ENCODE measurements at places on chromosomes 6 and 20. TPM values are rescaled to one million over a fixed set of nuclear protein-coding genes. Genes with fewer than 3 reads are reported as not detected.

The B3GAT2 gene
- not detected for total RNA-seq

GRCh38 chr6:148342350-148343046 is at the start of gene SASH1:
TSS of gene SASH1 (plus strand) at chr6:148342838. CDS start at chr6:148343068, 230 bp downstream.
- DNase-seq = peak; percentile 12

DNA sequence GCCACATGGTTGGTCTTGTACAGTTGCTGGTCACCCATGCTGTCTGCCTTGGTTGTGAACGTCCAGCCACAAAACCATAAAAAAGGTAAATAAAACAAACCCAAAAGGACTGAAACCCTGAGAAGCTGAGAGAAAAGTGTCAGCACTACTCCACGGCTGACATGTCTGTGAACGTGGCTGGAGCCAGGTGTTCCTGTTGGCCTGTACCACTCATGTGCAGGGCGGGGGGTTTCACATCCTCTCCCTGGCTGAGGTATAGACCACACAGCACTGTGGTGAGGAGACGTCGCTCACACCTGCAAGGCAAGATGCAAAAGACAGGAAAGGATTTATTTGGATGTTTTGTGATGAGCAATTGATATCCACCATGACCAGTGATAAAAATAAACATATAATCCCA is 51.9 kb upstream of the MRPS10 start:
- peak; percentile 40 for DNase-seq

- no peak for DNase-seq
Measured at GRCh38 chr6:28264834-28265401, 2.0 kb upstream of the ZSCAN26 start.

DNA sequence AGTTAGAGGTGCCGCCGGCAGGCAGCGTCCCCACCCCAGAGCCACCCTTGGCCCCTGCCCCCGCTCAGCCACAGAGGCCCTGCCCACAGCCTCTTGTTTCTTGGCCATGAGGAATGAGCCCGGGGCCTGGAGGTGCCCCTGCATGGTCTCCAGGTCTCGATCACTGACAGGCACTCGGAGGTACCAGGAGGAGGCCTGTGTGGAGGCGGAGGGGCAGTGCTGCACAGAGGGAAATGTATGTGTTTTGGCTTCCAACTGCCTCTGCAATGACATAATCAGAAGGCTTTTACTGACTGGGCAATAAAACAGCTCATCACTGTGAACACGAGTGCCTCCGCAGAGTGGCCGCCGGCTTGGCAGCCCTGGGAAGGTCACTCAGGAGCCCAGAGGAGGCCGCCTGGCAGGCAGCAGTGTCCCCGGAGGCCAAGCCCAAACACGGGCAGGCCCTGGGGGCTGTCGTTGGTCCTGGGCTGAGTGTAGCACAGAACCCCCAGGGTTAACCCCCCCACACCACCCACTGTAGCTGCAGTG is 61.1 kb upstream of the GATA5 start:
- no peak for DNase-seq

DNA sequence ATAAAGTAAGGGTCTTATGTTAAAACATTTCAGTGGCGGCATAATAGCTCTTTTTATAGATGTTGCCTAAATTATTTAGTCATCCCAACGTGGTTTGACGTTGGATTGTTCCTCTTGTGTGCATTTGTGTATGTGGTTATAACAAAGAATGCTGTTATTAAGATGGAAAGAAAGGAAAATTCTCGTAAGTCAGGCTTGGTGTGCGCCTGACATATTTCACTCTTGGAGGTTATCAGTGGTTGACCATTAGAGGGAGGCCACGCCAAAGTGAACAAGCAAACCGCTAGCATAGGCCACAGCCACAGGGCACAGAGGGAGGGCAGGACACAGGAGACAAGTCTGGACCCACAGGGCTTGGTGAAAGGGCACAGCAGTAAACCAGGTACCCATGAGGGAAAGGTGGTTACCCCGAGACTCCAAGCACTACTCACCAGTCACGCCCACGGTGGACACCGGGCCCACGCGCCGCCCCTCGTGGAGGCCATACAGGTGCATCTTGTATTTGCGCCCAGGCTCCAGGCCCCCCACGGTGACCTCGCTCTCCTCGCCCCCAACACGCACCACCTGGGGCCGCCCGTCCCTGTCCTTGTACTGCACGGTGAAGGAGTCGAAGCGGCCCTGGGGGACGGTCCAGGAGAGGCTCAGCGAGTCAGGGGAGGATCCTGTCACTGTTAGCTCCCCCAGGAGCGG is 22.9 kb downstream of the CYP21A2 start:
- no peak for DNase-seq

GRCh38 chr6:167827583-167828324 is 1.0 kb downstream of the AFDN start:
- DNase-seq = peak; percentile 32

The PKIB gene
- total RNA-seq = 0.52 TPM

- DNase-seq = no peak
Measured at GRCh38 chr20:63138855-63139341, 77.0 kb downstream of the YTHDF1 start.

The NR2E1 gene
- total RNA-seq = not detected

- DNase-seq = no peak
Measured at GRCh38 chr20:53829724-53830521, 236.3 kb upstream of the ZNF217 start.

The HLA-DRB1 gene
- 5.1 TPM for total RNA-seq

- no peak for DNase-seq
Measured at GRCh38 chr20:10653599-10654249, 20.1 kb downstream of the JAG1 start.

The COL9A3 gene
- total RNA-seq = 0.35 TPM

The AGER gene
- total RNA-seq = 9.6 TPM

The CNR1 gene
- total RNA-seq = not detected

DNA sequence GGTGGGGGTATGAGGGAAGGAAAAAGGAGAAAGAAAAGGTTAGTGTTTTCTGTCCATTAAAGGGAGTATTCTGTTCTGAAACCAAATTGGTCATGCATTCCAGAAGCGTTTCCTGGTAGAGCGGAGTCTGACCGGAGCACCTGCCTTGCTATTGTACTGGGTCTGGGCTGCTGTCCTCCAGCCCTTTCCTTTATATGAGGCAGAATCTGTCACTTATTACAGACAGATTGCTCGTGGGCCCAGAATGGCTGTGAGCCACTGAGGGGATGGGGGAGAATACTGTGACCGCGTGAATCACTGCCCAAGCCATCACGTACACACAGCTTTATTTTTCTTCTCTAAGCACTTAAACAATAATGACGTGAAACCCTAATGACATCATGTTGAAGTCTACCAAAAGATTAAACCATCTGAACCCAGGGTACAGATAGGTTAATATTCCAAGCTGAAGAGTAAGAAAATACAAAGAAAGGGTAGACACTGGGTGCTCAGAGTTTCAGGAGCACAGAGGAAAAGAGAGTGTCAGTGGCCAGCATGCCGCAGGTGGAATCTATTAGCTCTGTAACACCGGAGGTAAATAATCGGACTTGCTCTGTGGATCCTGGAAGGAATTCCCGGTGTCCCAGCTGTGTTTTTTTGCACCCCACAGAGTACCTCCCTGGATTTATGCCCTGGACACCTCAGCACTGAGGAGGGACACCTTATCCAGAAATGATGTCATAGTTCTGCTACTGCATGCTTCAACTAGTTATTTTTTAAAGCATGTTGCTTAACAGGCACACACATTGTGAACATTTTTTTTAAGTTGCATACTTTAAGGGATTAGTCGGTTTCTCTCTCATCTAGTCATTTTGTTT is 573.3 kb downstream of the PKHD1 start:
- DNase-seq = no peak

GRCh38 chr6:151948002-151948743 is 140.7 kb downstream of the ESR1 start:
- no peak for DNase-seq

The TGIF2 gene
- total RNA-seq = 52.1 TPM

The VARS2 gene
- 80.9 TPM for total RNA-seq

GRCh38 chr6:1552296-1552761 is 57.4 kb upstream of the FOXC1 start:
- DNase-seq = no peak
